ENCODE measurements at places on chromosomes 5 and 9.

DNA sequence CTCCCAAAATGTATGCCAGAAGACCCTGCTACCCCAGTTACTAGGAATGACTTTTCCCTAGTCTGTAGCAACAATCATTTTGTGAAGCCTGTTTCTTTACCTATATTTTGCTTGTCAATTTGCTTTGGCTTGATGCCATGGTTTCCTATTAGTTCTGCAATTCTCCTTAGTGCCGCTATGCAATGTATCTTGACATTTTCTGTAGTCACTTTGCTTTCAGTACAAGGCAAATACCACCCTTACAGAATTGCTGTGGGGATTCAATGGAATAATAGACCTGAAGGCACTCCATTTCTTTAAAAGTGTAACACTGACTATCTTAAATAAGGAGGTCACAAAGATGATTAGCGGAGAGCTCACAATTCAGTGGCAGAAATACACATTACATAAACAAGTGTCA lies 291.1 kb downstream of the NR2F1-AS1 start:
- H3K27me3 ChIP-seq, result no peaks in the 10 kb centered on the region
- no peak overlapping the region for H3K4me3 ChIP-seq

DNA sequence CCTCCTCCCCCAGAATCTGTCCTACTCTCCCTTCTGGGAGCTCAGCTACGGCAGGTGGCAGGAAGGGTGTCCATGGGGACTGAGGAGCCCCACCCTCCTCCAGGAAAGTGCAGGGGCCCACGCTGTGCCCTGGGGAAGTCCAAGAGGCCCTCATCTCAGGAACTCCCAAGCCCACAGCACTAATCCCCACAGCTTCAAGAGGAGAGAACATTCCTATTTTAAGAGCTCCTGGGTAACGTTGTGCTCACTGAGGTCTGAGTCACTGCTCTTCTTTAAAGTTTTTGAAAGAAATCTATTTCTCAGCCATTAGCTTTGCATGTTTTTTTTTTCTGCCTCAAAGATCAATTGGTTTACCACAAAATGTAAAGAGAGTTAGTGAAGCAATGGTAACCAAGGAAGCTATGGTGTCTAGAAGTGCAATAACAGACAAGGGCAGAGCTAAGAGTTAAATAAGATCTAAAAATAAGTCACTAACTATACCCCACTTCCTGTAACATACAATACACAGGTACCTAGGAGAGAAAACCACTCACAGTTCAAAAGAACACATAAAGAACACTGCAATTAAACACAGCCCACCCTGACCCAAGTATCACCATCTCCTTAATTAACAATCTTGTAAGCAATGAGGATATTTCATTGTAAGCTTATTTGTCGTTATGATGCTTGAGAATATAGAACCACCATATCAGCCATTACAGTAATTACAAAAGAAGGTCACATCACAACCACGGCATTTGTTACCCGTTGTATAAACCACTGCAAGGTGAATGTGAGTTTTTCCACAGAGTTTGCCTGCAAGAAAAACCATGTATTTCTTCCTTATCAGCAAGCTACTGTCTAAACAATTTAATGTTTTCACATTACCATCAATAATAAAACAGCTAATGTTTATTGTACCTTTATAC lies 382.3 kb upstream of the SLC30A5 start:
- peaks cover 1% of the 10 kb centered on the region for H3K36me3 ChIP-seq
- H3K27me3 ChIP-seq, result no peaks in the 10 kb centered on the region
- peaks cover 23% of the 10 kb centered on the region for H3K4me1 ChIP-seq
- peak; percentile 42 for DNase-seq
- peak overlapping the region; percentile 89 for H3K27ac ChIP-seq
- peak overlapping the region; percentile 37 for H3K4me3 ChIP-seq

DNA sequence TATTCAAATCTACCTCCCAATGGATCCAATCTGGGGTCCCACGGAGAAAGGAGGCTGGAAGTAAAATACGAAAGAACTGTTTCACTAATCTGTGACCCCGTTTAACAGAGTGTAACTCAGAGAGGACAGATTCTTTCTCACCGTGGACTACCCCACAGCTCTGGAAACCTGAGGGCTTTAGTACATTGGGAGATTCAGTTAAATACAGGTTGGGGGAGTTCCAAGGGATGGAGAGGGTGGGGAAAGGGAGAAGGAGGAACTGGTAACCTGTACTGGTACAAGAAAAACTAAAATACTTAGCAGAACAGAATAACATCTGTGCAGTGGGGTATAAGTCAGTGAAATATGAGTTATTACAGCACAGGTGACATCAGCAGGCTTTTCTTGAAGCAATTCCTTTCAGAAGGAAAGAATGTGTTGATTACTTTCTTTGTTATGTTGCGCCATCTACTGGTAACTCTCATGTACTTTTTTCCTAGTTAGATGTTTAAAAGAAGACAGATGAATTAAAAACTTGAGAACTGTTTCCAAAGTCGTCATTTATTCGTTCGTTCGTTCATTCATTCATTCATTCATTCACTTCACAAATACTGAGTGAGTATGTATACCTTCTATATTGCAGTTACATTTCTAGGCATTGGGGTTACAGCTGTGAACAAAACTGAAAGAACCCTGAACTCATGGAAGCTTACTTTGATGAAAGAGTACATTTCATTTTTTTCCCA lies 30.0 kb upstream of the STOM start:
- H3K36me3 ChIP-seq, result peaks cover 3% of the 10 kb centered on the region
- H3K27ac ChIP-seq, result no peak overlapping the region
- peaks cover 8% of the 10 kb centered on the region for H3K4me1 ChIP-seq
- no peak for DNase-seq
- peaks cover 10% of the 10 kb centered on the region for H3K27me3 ChIP-seq

GRCh38 chr5:124372457-124372856 lies 374.0 kb downstream of the ZNF608 start:
- H3K4me3 ChIP-seq, result no peak overlapping the region
- no peaks in the 10 kb centered on the region for H3K4me1 ChIP-seq
- H3K36me3 ChIP-seq, result no peaks in the 10 kb centered on the region
- H3K27me3 ChIP-seq, result no peaks in the 10 kb centered on the region
- H3K27ac ChIP-seq, result no peak overlapping the region

DNA sequence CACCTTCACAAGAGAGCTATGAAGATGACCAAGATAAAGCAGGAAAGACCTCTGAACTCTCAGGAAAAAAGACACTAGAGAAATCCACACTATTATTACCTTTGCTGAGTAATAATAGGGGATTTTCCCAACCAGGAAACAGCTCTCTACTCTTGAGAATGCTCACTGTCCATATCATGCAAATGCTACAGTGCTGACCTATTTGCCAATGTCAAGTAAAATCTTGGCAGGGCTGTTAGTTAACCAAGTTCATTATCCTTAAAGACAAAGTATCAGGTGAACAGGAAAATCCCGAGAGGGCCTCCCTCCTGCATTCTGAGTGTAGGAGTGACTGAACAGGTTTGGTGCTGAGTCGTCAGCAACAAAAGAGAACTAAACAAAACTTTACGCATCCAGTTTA lies 306.6 kb downstream of the ACTL7B start:
- no peaks in the 10 kb centered on the region for H3K4me1 ChIP-seq
- DNase-seq, result no peak
- H3K4me3 ChIP-seq, result no peak overlapping the region
- no peak overlapping the region for H3K27ac ChIP-seq
- H3K36me3 ChIP-seq, result no peaks in the 10 kb centered on the region

- H3K36me3 ChIP-seq, result no peaks in the 10 kb centered on the region
- no peak overlapping the region for H3K27ac ChIP-seq
- no peak overlapping the region for H3K4me3 ChIP-seq
- DNase-seq, result no peak
- H3K4me1 ChIP-seq, result no peaks in the 10 kb centered on the region
- H3K27me3 ChIP-seq, result no peaks in the 10 kb centered on the region
Observed at GRCh38 chr9:40935336-40935735, 193.1 kb downstream of the FOXD4L6 start.

GRCh38 chr5:93967923-93968322 lies 226.5 kb upstream of the POU5F2 start:
- H3K4me3 ChIP-seq, result no peak overlapping the region
- H3K27me3 ChIP-seq, result no peaks in the 10 kb centered on the region
- H3K4me1 ChIP-seq, result no peaks in the 10 kb centered on the region
- no peak overlapping the region for H3K27ac ChIP-seq
- DNase-seq, result no peak
- peaks cover 11% of the 10 kb centered on the region for H3K36me3 ChIP-seq

- peaks cover 41% of the 10 kb centered on the region for H3K4me1 ChIP-seq
- H3K4me3 ChIP-seq, result no peak overlapping the region
- no peak for DNase-seq
- peaks cover 10% of the 10 kb centered on the region for H3K36me3 ChIP-seq
Observed at GRCh38 chr5:176652136-176652535, 4.9 kb downstream of the TSPAN17 start.

DNA sequence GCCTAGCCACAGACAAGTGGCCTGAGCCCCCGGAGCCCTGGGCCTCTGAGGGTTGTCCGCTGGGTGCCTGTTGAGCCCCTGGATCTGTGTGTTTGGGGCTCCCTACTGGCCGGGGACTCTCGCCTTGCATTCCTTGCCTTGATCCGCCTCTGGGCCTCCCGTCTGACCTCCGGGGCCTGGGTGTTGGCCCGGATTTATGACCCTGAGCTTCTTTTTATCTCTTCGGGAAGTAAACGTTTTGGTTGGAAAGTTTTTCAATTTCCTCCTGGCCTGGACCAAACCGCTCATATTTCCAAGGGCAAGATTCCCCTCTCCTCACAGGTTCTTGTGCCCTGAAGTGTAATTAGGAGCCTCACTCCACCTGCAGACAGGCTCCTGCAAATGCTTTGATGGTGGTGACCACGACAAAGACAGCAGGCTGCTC lies 69.3 kb upstream of the EGFLAM start:
- H3K27me3 ChIP-seq, result peaks cover 32% of the 10 kb centered on the region
- H3K27ac ChIP-seq, result no peak overlapping the region
- DNase-seq, result no peak
- H3K4me3 ChIP-seq, result no peak overlapping the region

DNA sequence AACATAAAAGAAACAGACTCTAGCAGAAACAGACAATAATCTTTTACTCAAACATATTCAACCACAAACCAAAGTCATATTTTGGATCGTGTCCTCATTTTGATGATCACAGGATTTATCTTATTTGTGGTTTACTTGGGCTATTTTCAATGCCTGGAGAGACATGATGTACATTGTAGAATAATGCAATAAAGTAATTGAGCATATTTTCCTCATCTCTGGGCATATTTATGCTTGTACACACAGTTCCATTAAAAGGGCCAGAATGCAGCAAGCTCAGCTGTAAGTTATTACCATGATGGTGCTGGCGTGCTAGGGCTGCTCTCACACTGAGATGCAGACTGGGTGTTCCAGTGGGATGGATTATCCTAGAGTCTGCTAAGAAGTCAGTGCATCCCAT lies 456.7 kb downstream of the TLE4 start:
- no peak overlapping the region for H3K4me3 ChIP-seq
- no peak for DNase-seq
- no peak overlapping the region for H3K27ac ChIP-seq

DNA sequence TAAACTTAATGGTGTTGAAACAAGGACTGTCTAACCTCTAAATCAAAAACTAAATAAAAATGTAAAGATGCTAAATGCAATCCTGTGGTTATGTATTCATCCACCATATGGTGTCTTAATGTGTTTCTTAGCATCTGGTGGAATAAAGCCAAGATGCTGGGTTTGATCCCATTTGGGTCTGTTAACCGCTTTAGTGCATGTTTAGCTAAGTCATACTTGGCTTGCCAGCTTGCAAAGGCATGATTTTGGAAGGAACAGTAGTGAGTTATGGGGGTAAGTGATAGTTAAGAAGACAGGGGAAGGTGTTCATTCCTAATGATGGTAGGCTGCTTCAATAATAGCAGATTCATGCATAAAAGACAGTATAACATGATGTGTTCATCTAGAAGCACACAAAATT lies 139.0 kb upstream of the SLC27A6 start:
- H3K27me3 ChIP-seq, result no peaks in the 10 kb centered on the region
- H3K4me1 ChIP-seq, result no peaks in the 10 kb centered on the region
- H3K4me3 ChIP-seq, result no peak overlapping the region
- H3K27ac ChIP-seq, result no peak overlapping the region
- no peaks in the 10 kb centered on the region for H3K36me3 ChIP-seq

- DNase-seq, result no peak
- no peaks in the 10 kb centered on the region for H3K4me1 ChIP-seq
- no peaks in the 10 kb centered on the region for H3K27me3 ChIP-seq
- no peak overlapping the region for H3K4me3 ChIP-seq
- H3K27ac ChIP-seq, result no peak overlapping the region
Observed at GRCh38 chr9:8600914-8601680, 801.5 kb upstream of the DMAC1 start.

DNA sequence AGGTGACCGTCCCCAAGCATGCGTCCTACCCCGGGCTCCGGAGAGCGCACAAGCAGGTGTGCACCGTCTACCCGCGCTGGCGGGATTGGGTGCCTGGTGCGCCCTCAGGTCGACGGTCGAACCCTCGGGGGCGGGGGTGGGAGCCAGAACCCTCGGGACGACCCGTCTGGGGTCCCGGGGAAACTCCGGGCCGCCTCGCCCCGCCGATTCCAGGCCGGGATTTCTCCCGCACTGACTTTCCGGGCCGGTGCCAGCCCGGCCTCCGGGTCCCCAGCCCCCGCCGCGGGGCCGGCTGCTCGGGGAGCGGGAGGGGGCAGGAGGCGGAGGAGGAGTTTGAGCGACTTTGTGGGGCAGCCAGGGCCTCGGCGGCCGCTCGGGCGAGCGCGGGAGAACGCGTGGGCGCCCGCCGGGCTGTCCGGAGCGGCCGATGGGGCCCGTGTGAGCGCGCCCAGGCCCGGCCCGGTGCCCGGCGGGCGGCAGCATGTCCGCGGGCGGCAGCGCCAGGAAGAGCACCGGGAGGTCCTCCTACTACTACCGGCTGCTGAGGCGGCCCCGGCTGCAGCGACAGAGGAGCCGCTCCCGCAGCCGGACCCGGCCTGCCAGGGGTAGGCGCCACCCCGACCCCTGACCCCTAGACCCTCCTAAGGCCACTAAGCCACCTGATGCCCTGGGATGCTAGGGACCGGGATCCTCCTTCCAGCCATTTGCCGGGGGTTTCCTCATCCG lies at the start of gene DAB2IP:
Gene DAB2IP (plus strand): TSS at position 340 of the 726 bp plus-strand sequence. CDS start 142 bp downstream, at position 482.
- no peaks in the 10 kb centered on the region for H3K36me3 ChIP-seq
- DNase-seq, result no peak
- peaks cover 5% of the 10 kb centered on the region for H3K4me1 ChIP-seq
- no peak within 1 kb of the TSS for H3K4me3 ChIP-seq
- H3K27ac ChIP-seq, result no peak within 1 kb of the TSS

- no peak overlapping the region for H3K4me3 ChIP-seq
- DNase-seq, result peak; percentile 45
- H3K27ac ChIP-seq, result no peak overlapping the region
- peaks cover 80% of the 10 kb centered on the region for H3K27me3 ChIP-seq
Observed at GRCh38 chr9:98707166-98708102, 1.3 kb downstream of the GABBR2 start.

DNA sequence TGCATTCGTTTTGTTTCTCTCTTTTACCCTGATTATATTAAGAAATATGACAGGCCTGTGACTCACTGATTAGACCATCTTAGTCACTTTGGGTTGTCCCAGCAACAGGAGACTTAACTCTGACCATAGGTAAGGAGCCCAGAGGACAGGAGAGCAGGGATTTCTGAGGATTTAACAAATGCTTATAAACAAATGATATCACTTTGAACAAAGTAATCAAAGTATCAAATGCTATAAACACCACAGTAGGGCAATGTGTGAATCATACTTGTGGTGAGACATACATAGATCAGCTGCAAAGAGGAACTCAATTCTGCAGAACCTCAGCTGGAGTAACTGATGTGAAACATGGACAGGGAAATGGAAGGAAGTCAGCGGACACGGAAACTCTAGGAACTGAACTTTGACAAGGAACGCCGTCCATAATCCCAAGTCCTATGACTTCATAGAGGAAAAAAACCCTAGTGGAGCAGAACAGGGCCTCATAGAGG lies 190.6 kb upstream of the MSX2 start:
- H3K27me3 ChIP-seq, result no peaks in the 10 kb centered on the region
- H3K4me3 ChIP-seq, result no peak overlapping the region
- H3K4me1 ChIP-seq, result no peaks in the 10 kb centered on the region
- no peaks in the 10 kb centered on the region for H3K36me3 ChIP-seq
- no peak overlapping the region for H3K27ac ChIP-seq
- no peak for DNase-seq
